ENCODE measurements at places on chromosomes 2 and 18.
A peak's percentile ranks its signal among the peaks of the same experiment; 100 is the strongest.

DNA sequence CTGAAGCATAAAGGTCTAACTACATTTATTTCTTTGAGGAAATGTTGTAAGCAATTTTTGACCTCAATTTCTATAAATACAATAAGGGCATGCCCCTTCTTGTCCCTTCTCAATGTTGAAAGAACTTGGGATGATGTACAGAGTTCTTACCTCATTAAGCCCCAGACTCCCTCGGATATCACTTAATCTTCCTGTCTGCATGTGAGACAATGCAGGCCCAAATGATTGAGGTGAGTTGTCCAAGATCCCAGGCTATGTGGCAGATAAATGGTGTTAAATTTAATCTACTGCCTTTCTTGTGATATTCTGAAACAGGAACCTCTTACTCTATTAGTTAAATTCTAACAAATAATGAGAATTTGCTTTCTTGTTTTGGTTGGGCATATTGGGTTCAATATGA, 1073.4 kb upstream of the GYPC start:
- no peak for DNase-seq

DNA sequence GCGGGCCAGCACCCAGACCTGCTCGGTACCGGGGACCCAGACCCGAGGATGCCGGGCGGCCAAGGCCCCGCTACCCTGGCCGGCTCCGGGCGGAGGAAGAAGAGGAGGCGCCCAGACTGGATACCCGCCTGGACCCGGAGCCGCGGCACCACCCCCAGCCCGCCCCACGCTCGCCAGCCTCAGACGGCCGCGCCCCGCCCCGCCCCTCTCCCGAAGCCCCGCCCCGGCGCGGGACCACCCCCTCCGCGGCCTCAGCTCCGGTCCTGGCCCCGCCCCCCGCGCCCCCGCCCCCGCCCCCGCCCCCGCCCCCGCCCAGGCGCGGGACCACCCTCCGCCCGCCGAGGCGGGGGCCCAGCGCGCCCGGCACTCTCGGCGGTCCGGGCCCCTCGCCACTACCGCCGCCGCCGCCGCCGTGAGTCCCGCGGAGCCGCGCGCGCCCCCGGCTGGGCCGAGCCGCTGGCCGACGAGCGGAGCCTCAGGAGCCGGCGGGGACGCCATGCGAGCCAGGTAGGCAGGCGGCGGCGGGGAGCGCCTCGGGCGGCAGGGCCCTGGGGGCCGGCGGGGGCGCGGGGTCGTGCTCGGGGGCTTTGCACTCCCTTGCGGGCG, at the start of gene SH3BP4:
TSS of gene SH3BP4 (plus strand) at position 354 of the 606 bp plus-strand sequence. CDS start 82,986 bp downstream, outside the sequence.
- peak; percentile 12 for DNase-seq

GRCh38 chr2:197889041-197889440, 84.6 kb downstream of the PLCL1 start:
- DNase-seq: peak; percentile 28

DNA sequence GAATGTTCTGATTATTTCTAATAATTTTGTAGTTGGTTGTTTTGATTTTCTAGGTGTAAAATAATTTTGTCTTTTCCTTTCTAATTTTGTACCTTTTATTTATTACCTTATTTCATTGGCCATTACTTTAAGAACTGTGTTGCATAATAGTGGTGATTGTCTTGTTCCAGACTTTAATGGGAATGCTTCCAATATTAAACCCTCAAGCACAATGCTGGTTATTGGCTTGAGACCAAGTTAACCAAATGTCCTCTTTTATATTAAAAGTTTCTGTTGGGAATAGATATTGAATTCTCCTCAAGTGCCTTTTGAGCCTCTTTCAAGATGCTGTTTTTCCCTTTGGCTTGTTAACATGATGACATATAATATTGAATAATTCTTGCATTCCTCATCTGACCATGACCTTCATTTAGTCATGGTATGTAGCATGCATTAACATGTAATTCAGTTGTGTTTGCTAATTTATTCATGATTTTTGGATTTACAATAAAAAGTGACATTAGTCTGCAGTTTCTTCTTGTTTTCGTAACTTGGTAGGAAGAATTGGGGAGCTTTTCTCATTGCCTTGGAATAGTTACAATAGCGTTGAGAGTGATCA, 141.7 kb downstream of the DIS3L2 start:
- no peak for DNase-seq

- DNase-seq: no peak
Observed at GRCh38 chr2:187505065-187505672, 49.1 kb downstream of the TFPI start.

GRCh38 chr2:144385381-144385780, 134.5 kb downstream of the ZEB2 start:
- no peak for DNase-seq

DNA sequence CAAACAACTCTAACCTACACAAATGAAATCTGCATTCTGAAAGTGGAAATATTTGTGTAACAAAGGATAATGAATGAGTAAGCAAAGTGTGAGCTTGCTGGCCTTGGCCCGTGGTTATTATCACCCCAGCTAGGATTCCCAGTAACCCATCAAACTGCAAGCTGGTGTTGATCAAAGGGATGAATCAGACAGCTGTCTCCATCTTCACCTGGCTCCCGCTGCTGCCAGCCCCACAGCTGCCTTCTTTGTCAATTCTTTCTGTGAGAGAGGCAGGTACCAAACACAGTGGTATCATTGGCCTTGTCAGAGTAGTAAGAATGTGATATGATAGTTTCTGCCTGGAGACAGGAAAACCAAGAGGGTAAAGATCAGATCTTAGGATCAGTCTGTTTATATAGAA, 25.2 kb upstream of the RGPD4 start:
- DNase-seq: no peak

GRCh38 chr18:35504996-35505395, 7.2 kb upstream of the INO80C start:
- DNase-seq: no peak

DNA sequence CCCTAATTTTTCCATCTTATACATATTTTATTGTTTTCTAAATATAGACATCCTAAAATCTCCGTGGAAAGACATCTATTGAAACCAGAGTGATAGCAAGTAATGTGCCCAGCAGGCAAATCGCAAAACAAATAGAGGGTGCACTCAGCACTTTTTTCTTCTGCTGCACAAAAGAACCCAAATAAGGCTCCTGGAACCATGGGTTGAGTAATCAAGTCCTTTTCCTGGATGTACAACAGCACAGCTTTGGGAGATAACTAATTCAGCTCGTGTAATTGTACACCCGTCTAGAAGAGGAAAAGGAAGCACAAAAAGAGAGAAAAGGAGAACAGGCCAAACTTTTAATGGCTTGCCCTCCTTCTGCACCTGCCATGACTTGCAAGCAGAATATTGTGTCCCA, 126.9 kb upstream of the TLK1 start:
- DNase-seq: no peak

DNA sequence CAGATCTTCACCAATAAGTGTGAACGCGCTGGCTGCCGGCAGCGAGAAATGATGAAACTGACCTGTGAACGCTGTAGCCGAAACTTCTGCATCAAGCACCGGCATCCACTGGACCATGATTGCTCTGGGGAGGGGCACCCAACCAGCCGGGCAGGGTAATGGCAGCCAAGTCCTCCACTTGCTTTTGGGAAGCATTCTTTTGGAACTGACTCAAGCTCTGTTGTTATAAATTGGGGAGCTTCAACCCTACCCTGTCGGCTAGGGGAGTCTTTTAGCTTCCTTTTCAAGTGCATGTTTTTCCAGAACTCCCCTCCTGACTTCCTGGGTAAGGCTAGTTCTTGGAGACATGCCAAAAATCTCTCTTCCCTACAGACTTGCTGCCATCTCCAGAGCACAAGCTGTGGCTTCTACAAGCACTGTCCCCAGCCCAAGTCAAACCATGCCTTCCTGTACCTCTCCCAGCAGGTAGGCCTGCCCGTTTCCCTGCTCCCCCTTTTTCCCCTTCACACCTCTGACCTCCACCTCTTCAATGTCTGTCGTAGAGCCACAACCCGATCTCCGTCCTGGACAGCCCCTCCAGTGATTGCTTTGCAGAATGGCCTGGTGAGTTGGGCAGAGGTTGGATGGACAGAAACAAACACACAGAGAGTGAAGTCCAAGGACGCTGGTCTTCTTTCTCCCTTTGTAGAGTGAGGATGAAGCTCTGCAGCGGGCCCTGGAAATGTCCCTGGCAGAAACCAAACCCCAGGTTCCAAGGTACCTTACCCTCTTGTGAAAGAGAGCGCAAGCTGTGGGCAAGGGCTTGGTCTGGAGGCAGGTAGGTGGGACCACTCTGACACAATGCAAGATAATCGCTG, 1.5 kb downstream of the ZFAND2B start:
- no peak for DNase-seq

DNA sequence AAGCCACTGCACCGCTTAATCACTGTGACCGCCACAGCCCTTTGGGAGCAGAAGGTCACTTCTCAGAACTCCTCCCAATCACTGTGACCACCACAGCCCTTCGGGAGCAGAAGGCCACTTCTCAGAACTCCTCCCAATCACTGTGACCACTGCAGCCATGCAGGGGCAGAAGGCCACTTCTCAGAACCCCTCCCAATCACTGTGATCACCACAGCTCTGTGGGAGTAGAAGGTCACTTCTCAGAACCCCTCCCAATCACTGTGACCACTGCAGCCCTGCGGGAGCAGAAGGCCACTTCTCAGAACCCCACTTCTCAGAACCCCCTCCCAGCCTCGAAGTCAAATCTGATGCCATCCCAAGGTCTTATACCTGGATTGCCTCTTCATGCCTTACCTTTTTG, 56.8 kb upstream of the DAPL1 start:
- no peak for DNase-seq

GRCh38 chr2:73069855-73070642, 1.5 kb downstream of the SFXN5 start:
- DNase-seq: no peak

- no peak for DNase-seq
Observed at GRCh38 chr2:39243469-39244123, at the start of gene CDKL4. TSS of gene CDKL4 (minus strand) at chr2:39243970.

GRCh38 chr18:50360611-50361010, 14.2 kb upstream of the SKA1 start:
- DNase-seq: no peak

DNA sequence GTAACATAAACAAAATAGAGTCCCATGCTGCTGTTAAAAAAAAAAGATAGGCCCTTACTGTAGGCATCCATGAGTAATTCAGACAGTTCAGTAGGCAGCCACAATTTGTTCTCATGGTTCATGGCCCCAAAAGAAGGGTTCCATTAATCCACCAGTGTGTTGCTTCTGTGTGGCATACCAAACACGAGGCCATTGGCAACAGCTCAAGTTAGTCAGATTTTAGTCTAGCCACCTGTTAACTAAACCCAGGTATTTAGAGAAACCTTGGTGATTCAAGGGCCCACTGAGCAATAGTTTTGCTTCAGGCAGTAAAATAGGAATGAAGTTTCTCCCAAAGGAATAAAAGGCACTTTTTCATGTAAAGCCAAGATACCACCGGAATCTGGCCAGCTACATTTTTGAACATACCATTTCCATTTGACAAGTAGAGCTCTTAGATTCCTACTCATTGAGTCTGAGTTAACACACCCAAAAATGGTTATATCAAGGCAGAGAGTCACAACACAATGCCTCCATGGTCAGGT, 80.1 kb upstream of the SRD5A2 start:
- DNase-seq: no peak

DNA sequence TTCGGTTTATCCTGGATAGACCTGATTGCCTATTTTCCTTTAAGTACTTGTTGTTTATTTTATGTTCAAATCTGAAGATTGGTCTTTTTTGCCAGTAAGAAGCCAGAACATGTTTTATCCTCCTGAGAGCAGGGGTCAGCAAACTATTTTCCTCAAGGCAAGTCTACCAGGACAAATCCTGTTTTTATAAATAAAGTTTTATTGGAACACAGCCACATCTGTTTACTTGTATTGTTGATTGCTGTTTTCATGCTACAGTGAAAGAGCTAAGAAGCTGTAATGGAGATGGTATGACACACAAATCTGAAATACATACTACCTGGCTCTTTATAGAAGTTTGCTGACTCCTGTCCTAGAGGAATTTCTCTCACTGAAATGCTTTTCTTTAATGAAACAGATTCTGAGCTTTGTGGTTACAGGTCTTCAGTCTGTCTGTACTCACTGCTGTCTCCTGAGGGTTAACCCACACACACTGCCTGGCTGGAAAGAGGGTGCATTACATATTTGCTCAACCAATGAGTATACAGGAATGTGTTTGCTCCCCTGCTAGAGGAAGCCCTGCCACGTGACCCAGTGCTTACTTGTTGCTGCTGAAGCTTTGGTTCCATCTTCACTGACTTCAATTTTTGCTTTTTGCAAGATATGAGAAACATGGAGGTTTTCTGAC, 22.6 kb downstream of the MRPL44 start:
- no peak for DNase-seq

DNA sequence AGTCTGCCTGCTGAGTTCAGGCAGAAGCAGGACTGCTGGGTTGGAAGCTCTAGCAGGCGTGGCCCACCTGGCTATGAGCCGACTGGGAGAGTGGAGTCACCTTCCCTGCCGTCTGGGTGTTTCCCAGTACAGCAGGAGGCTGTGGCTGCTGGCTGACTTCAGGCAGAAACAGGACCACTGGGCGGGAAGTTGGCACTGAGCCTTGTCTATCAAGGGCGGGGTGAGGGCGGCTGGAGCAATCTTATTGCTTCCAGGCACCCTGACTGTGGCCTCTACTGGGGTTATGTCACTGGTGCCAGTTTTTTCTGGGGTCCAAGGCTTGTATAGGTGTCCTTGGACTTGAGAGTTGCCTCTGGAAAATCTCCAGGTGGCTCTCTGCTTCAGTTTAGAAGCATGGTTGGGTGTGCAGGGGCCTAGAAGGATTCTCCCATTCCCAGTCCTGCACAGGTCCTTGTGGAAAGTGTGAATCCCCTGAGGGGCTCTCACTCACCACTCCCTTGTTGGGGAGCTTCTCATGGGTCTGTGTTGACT, 30.5 kb downstream of the LTBP1 start:
- no peak for DNase-seq

DNA sequence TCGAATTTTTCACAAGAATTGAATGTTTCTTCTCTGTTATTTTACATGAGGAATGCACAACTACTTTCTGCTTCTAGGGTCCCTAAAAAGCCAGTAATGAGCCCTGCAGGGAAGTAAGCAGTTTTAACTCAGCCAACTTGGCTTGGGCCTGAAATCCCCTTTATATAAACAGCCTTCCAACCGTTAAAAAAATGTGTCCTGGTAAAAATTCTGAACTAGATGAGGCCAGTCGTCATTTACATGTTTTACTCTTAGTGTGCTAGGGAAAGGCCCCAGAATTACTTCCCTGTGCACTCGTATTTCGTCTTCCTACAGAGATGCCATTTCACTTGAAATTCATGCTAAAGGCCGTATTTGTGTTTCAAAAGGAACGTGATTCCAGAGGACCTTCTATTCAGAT, 42.4 kb upstream of the RPE start:
- DNase-seq: no peak
